ENCODE measurements at places on chromosomes 2 and 18.

DNA sequence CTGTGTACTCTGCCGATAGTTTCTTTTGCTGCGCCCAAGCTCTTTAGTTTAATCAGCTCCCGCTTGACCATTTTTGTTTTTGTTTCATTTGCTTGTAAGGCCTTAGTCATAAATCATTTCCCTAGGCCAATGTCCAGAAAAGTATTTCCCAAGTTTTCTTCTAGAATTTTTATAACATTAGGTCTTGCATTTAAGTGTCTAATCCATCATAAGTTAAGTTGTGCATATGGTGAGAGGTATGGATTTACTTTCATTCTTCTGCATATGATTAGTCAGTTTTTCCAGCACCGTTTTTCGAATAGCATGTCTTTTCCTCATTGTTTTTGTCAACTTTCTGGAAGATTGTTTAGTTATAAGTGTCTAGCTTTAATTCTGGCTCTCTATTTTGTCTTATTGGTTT is 484.8 kb upstream of the CNTNAP5 start:
- no peak for DNase-seq

DNA sequence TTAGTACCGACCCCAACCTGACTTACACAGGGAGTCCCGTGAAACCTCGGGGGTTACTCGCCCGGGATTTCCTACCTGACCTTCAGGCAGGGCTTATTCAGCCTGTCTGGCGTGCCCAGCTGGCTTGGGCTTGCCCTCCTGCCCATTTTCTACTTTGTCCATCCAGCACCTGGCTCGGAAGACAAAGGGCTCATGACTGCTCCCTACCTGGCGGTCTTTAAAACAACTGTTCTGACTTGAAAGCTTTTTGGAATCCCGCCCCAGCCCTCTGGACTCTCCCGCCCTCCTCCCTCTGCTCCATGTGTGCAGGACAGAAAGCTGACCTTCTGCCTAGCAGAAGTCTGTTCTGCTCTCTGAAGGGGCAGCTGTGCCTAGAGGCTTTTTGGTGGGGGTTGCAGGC is 43.1 kb downstream of the ACKR3 start:
- DNase-seq, result no peak

DNA sequence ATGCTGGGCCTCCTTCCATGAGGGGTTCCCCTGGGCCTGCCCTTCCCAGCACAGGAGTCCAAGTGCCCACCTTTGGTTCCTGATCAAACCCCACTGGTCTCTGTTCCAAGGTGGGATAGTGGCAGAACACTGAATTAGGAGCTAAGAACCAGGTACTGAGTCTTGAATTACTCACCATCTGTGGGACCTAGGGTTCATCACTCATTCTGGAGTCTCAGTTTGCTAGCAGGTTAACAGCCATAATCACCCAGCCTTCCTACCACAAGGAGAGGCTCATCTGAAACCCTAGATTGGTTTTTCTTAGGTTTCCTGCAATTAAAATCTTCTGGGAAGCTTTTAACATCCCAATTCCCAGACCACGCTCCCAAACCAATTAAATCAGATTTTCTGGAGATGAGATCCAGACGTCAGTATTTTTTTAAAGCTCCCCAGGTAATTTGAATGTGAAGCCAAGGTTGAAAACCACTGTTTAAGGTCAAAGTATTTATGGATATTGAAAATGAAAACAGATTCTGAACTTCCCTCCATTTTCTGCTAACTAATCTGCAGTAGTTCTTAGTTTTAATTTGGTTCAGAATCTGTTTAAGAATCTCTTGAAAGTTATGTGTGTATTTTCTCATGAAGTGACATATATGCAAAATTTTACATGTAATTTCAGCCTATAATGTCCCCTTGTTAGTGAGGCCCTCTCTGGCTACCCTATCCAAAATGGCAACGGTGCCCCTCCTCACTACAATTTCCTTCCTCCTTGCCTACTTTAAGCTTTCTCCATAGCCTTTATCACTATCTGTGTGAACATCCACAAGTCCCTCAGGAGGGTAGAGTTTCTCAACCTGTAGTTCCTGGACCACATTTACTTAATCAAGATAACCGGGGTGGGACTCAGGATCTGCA is 166.5 kb upstream of the CXCR4 start:
- peak; percentile 16 for DNase-seq

DNA sequence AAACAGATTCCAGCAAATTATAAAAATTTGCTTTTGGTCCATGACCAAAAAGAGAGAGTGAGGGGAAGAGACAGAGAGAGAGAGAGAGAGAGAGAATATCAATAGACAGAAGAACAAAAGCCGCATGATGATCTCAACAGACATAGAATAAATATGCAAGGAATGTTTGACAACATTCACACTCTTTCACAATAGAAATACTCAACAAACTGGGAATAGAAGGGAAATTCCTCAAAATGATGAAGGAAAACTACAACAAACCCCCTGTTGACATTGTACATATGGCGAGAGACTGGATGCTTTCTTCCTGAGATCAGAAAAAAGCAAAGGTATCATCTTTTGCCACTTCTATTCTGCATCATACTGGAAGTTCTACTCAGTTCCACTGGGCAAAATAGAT is 309.7 kb downstream of the RAD51AP2 start:
- DNase-seq, result peak; percentile 5

DNA sequence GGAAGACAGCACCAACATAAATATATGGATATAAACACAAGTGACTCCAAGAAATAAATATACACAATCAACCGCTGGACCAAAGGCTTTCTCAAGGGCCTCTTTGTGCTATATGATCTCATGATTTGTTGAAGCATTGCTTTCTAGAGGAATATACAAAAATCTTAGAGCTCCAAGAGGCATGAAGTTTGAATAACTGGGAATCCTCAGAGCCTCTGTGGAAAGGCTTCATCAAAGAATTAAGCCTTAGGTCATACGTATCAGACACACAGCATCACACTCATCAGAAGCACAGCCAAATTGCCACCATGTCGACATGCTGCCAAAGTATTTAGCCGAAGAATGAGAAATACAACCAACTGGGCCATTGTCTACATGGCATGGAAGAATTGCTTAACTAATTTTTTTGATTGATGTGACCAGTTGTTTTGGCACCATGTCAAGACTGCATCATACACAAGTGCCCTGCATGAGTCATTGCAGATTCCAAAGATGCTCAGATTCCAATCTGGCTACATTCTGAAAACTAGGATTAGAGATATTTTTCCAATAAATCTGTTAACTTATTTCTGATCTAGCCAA is 860.6 kb upstream of the ZEB2 start:
- peak; percentile 5 for DNase-seq

GRCh38 chr2:105307550-105307949 is 22.0 kb downstream of the TGFBRAP1 start:
- no peak for DNase-seq

GRCh38 chr2:74862020-74862964 is 28.4 kb downstream of the HK2 start:
- no peak for DNase-seq

GRCh38 chr2:82084679-82085392 is 1780.3 kb upstream of the LRRTM1 start:
- no peak for DNase-seq

DNA sequence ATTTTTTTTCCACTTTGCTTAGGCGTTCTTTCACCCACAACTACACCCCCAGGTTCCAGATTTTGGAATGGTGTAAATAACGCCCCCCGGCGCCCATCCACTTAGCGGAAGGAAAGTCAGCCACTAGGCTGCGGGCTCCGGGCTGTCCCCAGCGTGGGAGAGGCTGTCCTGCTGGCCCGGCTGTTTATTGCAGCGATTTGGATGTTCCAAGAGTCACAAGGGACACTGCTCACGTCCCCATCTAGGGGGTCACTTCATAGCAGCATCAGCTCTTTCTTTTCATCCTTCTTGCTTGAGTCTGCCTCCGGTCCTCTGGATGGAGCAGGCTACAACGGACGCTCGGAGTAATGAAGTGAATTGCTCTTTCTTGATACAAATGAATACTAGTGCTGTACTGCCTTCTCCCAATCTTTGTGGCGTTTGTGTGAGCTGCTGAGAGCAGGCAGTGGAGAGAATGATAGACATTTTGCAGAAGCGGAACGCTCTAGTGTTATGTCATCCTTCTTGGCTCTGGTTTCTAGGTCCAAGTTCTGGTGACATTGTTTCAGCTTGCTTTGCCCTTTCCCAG is 50.7 kb upstream of the PAIP2B start:
- peak; percentile 92 for DNase-seq

DNA sequence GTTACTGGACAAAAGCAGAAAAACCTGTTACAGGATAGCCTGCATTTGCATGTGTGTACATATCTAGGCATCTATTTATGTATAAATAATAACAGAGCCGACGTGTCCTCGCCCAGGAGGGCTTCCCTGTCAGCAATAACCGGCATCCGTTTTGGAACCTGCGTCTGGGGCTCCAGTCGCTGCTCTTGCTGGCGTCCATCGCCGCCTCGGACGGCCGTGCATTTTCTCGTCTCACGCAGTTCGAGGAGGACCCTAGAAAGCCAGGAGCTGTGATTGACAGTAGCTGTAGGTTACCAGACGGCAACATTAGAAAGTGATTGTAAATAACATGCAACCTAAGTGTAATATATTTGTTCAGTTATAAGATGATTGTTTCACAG is 132.6 kb downstream of the NFATC1 start:
- DNase-seq, result no peak

- no peak for DNase-seq
Measured at GRCh38 chr2:119550346-119550745, 6.1 kb downstream of the CFAP221 start.

- DNase-seq, result no peak
Measured at GRCh38 chr18:2854875-2855274, 8.1 kb downstream of the EMILIN2 start.

DNA sequence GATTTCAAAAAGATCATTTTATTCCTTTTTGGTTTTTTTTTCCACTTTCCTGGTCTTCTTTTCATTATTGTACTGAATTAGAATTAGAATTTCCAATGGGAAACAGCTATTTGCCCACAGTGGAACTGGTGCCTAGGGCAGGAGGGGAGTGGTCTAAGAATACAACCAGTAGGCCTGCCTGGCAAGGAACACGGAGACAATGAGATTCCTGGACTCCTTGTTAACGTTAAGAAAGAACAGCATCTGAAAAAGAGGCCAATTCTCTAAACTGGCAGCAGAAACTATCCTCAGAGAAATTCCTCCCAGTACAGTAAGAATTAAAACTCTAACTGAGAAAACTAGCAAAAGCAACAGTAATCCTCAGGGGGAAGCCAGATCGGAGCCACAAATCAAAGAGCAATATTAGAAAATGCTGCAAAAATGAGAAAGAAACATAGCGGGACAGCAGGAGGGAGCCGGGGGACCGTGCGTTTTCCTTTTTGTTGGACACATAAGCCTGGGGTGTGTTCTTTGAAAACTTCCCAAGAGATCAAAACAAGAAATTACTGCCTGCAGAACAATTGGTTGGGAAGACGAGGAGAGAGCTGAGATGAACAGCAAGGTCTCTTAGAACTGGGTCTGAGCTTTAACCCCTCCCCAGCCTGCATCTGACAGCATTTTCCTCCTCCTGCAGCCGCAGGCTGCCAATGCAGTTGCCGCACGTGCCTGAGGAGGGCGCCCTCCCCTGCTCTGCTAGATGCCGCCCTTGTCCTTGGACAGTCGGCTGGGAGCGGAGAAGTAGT is 776.0 kb downstream of the TSN start:
- no peak for DNase-seq

GRCh38 chr2:74100254-74101216 is 47.2 kb downstream of the BOLA3 start:
- DNase-seq, result no peak

Data from suppressor macrophage treated with lipopolysaccharide for 1 hour (primary cell).